NCI-H187 treated with DMSO at 0.1 percent for 48 hours (cell line): ENCODE measurements at places on chromosomes 2 and 18.

DNA sequence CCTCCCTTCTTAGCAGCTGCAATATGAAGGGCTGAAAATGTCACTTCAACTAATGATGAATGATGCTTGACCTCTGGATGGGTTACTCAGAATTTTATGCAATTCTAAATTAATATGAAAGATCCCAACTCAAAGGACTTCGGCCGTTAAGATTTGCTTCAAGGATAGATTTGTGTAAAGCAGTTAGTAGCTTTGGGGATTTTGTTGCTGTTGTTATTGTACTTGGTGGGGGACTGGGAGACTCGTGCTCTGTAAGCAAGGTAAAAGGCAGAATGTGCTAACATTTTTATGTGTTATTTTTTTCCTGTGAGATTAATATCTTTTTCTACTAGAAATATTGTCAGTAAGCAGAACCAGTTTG lies 478.8 kb downstream of the ARHGAP15 start:
- DNase-seq, result no peak

DNA sequence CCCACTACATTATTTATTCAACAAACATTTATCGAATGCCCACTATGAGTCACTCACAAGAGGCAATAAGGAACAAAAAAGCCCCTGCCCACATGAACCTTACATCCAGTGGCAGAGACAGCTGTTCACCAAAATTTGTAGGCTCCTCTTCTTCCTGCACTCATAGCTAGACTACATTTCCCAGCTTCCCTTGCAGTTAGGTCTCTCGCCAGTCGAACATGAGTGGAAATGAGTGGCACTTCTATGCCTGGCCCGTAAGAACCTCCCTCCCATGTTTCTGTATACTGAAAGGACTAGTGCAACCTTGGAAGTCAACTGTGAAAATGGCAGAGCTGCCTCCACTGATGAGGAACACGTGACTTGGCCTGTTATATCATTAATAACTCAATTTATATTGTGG lies 19.4 kb upstream of the NCOA1 start:
- no peak for DNase-seq

DNA sequence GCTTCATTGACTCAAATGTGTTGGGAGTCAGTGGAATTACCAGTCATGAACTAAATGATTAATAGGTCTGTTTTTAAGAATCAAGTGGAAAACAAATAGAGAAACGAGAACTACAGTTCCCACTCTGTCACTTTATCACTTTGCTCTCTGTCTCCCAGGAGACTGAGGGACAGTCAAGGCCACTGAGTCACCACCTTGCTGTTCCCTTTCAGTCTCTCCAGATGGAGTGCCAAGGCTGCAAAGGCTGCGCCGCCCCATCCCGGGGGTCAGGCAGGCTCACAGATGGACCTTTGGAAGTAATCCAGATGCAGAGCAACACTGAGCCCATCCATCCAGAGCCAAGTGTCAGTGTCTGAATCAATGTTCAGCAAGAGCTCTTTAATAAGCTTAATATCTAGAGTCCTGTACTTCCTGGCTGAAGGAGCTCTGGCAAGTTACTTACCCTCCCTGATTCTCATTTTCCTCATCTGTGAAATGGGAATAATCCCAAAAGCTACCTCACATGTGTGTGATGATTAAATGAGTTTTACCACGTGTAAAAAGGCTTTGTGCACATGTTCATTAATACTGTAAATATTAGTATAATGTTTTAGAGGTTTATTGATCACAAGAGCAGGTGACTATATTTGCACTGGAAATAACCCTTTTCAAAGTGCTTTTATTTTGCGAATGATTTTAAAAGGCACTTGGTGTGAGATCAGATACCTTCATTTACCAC lies 43.0 kb upstream of the EFEMP1 start:
- DNase-seq, result no peak

GRCh38 chr2:33051586-33052360 lies 105.0 kb downstream of the LTBP1 start:
- DNase-seq, result no peak

- DNase-seq, result no peak
Observed at GRCh38 chr2:164706522-164706921, 85.2 kb upstream of the GRB14 start.

DNA sequence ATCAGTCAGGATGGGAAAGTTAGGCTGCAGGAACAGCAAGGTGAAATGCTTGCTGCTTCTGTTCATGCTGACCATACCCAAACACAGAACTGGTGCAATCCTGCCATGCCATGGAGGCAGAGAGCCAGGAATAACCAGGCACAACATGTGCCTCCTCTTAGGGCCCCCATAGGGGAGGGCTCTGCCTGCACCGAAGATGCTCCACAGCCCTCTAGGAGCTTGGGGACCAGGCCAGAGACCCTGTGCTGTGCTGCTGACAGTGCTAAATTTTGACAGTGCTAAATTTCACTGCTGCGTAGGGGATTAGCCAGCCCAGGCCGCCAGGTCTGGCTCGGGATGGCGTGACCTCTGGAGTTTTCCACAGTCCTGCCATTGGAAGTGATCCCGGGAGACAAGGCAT lies 173.3 kb downstream of the SH3RF3 start:
- DNase-seq, result no peak

- DNase-seq, result no peak
Observed at GRCh38 chr2:96247009-96247408, 18.8 kb downstream of the TMEM127 start.

DNA sequence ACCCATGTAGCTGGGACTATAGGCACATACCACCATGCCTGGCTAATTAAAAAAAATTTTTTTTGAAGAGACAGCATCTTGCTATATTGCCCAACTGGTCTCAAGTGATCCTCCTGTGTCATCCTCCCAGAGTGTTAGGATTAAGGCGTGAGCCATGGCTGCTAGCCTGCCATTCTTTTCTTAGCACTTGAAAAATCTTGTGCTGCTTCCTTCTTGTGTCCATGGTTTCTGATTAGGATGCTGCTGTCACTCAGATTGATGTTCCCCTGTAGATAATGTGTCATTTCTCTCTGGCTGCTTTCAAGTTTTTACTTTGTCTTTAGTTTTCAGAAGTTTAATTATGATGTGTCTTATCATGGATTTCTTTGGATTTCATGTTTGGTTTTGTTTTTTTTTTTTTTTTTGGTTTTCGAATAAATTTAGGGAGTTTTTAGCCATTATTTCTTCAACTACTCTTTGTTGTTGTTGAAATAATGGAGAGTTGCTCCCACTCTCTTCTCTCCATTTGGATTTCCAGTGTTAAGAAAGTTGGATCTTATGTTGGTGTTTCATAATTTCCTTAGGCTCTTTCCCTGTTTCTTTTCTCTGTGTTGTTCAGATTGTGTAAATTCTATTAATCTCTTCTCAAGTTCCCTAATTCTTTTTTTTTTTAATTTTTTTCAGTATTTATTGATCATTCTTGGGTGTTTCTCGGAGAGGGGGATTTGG lies 2.5 kb downstream of the ATP9B start:
- DNase-seq, result no peak

DNA sequence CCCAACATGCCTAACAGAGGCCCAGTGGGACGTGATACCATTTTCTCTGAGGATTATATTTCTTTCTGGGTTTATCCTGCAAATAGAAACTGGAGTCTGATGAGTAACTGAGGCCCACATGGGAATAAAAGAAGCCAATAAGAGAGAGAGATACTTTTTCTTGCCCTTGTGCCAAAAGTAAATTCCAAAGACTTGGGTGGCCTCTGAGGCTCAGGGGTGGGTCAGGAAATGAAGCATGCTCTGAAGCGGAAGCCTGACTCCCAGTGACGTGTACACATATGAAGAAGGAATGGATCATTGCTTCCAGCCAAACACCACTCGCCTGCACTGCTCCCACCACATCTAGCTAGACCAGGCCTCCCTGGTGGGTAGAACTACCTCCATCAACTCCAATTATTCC lies 273.6 kb upstream of the NCKAP5 start:
- DNase-seq, result no peak
